ENCODE measurements at places on chromosomes 5 and 9. TPM values are rescaled to one million over a fixed set of nuclear protein-coding genes. Genes with fewer than 3 reads are reported as not detected.

MBLAC2 gene
- total RNA-seq = 6.0 TPM

ZNF658 gene
- total RNA-seq = 3.1 TPM

JAKMIP2 gene
- total RNA-seq = 7.6 TPM

LCN15 gene
- total RNA-seq = not detected

ZNF169 gene
- 9.2 TPM for total RNA-seq

PDE8B gene
- total RNA-seq = 0.43 TPM

DNAJC21 gene
- 52.0 TPM for total RNA-seq

PCDHA13 gene
- total RNA-seq = not detected

TBC1D13 gene
- total RNA-seq = 21.1 TPM

Data from T-helper 2 cell treated with Interferon-gamma antibody and Interleukin-4, amounts not matched to agents 100 ng/mL and 5 ng/mL, for 36 hours (primary cell).